ENCODE measurements at places on chromosomes 5 and 9.
A peak's percentile ranks its signal among the peaks of the same experiment; 100 is the strongest.

GRCh38 chr9:123887837-123888236, 42.1 kb downstream of the DENND1A start:
- no peak for DNase-seq

DNA sequence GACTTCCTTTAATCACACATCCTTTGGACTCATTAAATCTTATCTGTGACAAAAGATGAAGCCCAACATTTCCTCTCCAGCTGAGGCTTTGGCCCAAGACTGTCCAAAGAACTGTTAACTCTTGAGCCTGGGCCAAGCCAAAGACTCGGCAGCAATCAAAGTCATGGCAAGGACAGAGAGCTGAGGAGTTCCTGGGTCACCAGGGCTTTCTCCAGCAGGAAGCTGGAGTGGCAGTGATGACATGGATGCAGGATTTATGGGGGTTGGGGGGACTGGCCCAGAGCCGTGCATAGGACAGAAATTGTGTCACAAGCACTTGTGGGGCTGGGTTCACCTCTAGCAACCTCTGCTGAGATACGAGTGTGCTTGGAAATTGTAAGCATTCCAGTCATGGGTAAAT, 440.3 kb downstream of the PLK2 start:
- DNase-seq: peak; percentile 28

DNA sequence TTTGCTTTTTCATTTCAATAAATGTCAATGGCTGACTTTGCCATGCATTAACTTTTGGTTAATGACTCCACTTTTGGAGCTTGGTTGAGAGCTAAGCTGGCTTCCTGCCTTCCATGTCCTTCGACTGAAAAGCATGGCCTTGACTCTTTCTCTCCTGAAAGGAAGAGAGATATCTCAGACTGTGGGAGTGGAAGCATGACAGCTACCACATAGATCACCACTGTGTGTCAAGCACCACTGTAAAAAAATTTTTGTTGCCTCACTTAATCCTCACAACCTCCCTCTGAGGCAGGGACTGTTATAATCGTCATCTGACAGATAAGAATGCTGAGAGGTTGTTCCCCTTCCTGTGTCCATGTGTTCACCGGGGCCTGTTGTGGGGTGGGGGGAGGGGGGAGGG, 184.8 kb downstream of the RORB start:
- DNase-seq: no peak

GRCh38 chr9:21688108-21689102, 114.0 kb upstream of the MTAP start:
- DNase-seq: peak; percentile 73

GRCh38 chr9:129458155-129458661, 162.7 kb downstream of the C9orf50 start:
- DNase-seq: no peak

DNA sequence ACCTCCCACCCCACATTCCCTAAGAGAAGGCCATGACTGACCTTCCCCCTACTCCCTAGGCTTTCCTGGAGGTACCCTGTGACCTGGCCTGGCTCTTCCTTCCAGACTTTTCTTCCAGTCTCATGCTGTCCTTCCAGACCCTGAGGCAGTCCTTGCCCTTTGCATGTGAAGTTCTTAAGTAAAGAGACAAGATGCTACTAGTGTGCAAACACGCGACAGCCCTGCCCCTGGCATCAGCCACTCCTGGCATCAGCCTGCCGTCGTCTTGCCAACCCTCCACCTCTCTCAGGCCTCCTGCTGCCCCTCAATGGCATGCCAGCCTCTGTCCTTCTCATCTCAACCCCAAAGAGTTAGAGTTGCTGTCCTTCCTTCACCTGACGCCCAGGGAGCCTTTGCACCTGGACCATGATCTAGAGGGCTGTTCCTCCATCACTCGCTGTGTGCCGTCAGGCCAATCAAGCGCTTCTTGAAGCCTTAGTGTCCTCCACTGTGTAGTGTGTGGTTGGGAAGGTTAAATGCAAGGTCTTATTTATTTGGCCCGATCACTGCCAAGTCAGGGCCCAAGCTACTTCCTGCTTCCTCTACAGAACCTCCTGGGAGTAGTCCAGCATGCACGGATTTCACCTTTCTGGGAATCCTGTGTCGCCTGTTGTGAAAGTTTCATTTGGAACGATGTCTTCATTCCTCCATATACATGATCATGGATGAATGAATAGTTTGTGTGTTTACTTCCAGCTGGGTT, 61.9 kb downstream of the WWC1 start:
- peak; percentile 13 for DNase-seq

GRCh38 chr9:128369024-128369706, 2.0 kb upstream of the URM1 start:
- DNase-seq: no peak
